ENCODE measurements at places on chromosomes 11 and 22.

GRCh38 chr22:48267681-48268080 is 1505.2 kb downstream of the TBC1D22A start:
- DNase-seq = no peak

DNA sequence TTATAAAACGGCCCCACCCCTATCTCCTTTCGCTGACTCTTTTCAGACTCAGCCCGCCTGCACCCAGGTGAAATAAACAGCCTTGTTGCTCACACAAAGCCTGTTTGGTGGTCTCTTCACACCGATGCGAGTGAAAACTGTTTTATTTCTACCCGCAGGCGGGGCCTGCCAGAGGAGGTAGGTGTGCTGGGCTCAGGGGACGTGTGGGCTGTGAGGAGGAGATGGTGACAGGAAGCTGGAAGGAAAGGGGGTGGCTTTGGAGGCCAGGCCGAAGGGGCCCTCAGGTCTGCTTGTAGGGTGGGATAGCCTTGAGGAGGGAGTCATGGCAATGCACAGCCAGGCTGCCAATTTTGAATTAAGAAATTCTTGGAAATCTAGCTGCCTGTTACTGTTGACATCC is 21.3 kb upstream of the KRTAP5-7 start:
- no peak for DNase-seq

- peak; percentile 49 for DNase-seq
These were observed 499.0 kb upstream of the CCDC179 start for GRCh38 chr11:23359297-23359696.

- no peak for DNase-seq
These were observed 15.3 kb upstream of the ACCSL start for GRCh38 chr11:44032299-44033085.

GRCh38 chr22:24810043-24810749 is 4.2 kb downstream of the SGSM1 start:
- no peak for DNase-seq

DNA sequence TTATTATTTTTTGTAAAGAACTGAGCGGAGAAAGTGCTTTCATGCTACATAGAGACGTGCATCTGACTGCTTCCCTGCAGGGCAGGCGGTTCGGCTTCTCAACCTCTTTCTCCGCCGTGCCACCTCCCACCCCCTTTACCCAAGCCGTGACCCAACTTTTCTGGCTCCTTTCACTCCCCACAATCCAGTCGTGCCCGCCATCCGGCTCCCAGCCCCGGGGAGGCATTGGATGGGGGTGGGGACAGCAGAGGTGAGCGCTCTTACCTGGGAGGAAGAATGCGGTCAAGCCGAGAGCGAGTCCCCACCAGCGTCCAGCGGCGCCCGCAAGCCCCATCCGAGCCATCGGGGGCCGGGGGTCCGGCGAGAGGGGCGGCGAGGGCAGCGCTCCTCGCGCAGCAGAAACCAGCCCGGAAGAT is 781 bp downstream of the NECTIN1 start:
- DNase-seq = no peak

DNA sequence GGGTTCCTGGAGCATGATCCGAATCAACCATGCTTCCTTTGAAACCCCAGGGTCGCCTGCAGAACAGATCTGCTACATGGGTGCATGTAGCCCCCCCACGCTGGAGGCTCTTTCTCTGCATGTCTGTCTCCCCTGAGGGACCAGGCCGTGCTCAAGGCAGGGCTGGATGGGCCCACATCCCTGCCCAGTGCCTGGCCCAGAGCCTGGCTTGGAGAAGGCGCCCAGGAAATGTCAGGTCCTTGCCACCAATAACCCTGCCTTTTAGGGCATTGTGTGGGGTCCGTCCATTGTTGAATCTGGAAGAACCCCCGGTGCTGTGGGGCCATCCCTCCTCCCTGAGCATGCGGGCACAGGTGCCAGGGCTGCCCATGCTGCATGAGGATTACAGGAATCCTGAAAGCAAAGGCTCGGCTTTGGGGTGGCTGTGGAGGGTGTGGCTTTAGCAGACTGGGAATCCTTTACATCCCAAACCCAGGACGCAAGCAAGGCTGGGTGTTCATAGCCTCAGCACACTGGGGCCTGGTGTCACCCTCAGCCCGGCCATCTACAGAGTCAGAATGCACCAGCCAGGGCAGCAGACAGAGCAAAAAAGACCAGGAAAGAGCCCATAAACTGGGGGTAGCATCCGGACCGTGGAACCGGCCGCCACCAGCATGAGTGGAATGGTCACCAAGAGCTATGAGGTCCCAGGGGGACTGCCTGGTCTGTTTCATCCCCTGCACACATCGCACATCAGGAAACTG is 48.2 kb downstream of the RTL6 start:
- DNase-seq = no peak

DNA sequence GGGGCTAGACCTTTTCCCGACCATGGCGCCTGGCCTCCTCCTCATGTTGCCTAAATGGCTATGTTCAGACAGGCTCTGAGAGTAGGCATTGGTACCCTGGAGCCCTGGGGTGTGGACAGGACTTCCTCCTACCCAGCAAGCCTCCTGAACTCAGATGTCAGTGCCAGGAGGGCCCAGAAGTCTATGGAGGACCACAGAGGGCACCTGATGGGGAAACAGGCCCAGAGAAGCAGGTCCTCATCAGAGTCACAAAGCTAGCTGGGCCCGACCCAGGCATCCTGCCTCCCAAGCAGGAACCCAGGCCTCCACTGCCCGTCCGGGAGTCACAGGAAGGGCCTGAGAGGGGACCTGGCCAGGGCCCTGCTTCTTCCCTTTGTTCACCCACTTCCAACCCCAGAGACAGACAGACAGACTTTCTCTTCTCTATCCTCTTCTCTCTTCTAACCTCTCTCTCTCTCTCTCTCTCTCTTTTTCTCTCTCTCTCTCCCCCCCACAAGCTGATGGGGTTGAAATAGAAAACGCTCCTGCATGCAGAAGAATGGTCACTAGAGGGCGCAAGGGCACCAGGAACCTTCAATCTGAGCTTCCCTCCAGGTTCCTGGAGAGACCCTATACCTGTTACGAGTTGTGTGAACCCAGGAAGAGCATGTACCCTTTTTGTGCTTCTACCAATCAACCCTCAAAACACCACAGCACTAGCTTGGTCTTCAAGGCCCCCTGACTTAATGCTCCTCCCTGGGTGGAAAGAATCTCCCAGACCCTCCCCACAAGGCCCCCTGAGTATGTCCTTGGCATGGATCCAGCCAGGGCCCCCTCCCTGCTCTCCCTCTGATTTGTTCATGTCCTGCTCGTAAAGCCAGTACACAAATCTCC is 27.1 kb downstream of the ARAP1 start:
- DNase-seq = peak; percentile 89

- no peak for DNase-seq
These were observed 22.0 kb downstream of the ATG13 start for GRCh38 chr11:46639197-46639839.

DNA sequence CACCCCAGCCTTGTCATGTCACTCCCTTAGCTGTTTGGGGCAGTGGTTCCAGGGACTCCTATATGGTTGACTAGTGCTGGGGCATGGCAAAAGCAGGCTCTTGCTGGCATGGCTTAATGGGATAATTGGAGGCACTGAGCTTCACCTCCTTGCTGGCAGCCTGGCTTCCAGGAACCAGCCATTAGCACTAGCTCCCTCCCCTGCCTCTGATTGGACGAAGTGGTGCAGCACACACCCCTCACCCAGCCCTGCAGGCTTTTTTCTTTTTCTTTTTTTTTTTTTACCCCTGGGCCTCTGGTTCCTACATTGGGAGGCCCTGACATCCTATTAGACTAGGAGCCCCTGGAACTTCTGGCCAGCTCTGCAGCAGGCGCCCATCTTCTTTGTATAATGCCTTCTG is 18.6 kb downstream of the PHLDB1 start:
- DNase-seq = no peak

GRCh38 chr22:43515902-43516301 is 104.1 kb downstream of the MPPED1 start:
- no peak for DNase-seq

DNA sequence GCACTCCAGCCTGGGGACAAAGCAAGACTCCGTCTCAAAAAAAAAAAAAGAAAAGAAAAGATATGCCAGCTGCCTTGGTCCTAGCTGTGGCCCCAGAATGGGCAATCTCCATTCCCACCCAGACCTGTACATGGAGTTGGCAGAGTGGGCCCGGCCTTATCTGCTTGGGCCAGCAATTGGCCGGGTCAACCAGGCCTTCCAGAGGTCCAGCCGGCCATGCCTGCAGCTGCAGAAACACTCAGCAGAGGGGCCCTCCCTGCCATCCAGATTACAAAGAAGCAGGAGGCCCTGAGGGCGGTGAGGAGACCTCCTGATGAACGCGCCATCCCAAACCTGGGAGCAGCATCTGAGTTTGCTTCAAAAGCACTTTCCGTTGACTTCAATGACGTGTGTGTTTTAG is 26.9 kb upstream of the ARFGAP3 start:
- DNase-seq = no peak

- no peak for DNase-seq
These were observed 32.5 kb upstream of the APLNR start for GRCh38 chr11:57269571-57270021.

- no peak for DNase-seq
These were observed 391.5 kb downstream of the SHANK2 start for GRCh38 chr11:70860888-70861287.

DNA sequence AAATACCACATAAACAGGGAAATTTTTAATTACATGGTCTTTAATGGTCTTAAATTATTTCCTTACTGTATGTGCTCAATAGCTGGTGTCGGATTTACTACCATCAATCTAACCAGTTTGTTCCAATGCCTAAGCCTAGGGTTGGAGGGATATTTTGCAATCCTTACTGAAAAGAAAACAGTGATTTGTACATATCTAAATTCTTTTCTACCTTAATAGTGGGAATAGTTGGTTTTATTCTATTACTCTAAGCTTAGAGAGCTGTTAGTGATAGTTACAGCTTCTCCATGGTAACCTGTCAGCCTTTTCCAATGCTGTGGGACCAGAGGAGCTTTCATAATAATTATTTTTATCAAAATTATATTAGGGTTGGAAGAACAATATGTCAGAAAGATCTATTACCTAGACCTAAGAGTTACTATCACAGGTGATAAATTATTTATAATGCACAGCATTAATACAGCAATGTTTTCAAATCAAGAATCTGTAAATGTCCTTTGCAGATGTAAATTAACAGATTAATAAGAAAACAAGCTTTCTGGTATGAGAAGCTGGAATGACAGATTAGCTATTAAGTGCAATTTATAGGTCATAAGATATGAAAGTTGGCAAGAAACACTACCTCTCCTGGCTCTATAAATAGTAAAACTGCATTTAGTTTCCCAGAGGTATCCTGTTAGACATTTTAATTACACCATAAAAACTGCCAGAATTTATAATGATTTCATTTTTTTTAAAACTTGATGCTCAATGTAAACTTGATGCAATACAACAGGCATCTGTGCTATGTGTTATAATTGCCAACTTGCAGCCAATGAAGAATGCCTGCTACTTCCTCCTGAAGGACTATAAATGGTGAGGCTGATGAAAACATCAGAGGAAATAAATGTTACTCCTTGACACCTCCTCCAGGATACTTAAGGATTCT is 262.0 kb upstream of the PITPNB start:
- no peak for DNase-seq

DNA sequence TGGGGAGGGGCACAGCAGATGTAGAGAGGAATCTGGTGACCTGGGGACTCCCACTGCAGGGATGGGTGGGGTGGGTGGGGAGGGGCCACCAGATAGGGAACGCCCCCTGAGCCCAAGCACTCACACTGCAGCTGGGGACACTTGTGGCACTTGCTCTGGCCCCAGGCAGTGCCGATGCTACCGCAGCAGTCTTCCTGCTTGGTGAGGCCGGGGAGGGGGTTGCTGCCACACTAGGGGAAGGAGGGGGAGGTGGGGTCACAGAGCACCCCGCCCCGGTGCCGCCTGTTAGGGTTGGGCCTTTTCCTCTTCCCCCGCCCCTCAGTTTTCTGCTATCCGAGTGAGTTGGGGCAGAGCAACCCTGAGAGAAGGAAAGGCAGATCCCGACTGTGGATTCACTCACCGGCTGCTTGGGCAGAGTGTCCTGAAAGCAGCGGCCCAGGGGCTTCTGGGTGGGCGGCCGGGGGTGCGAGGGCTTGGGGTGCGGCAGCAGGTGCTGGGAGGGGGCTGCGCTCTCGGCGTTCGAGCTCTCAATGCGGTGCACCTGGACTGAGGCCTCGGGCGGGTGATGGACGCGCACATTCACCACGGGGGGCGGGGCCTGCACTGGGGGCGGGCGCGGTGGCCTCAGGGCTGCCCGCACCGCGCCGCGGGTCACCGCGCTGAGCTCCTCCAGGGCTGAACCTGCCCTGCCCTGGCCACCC is 4.7 kb downstream of the LTBP3 start:
- no peak for DNase-seq

- no peak for DNase-seq
These were observed 5.0 kb downstream of the NAGA start for GRCh38 chr22:42065438-42066125.

- no peak for DNase-seq
These were observed 32.1 kb upstream of the DRD2 start for GRCh38 chr11:113507341-113507740.

DNA sequence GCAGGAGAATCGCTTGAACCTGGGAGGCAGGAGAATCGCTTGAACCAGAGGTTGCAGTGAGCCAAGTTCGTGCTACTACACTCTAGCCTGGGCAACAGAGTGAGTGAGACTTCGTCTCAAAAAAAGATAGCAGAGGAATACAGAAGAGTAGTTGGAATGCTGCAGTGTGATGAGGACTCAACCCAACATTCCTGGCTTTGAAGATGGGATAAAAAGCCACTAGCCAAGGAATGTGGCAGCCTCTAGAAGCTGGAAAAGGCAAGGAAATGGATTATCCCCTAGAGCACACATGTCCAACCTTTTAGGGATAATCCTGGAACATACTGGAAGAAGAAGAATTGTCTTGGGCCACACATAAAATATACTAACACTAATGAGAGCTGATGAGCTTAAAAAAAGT is 13.9 kb downstream of the SLC25A17 start:
- DNase-seq = no peak

GRCh38 chr11:64186492-64187165 is 658 bp downstream of the STIP1 start:
- no peak for DNase-seq

DNA sequence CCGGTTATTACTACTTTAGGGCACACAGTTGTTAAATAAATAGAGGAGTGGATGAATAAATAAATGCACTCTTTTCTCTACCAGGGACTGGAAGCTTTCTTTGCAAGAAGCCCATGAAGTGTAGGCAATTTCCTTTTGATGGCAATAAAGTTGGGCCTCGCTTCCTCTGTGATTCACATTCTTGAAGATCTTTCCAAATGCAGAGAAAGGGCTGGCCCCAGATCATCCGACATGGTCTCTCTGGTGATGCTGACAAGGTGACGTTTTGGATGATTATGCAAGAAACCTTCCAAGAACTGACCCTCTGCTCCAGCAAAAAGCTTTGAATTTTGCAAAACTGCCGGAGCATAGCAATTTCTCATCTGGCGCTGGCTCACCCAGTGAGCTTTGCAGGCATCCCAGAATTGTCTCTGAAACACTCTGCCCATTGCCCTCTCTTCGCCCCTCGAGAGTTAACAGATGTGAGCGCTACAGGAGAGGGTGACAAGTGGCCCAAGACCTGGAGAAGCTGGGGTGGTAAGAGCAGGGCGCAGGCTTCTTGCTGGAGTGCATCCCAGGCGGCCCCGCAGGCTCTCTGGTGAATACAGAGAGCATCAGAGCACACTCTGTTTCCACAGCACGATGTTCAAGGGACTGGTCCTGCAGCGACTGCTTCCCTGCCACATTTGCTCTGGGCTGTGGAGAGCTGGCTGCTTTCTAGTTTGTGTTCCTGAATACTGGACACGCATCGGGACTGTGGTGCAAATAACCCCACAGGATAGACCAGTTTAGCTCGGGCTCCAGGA is 11.5 kb upstream of the IFT27 start:
- no peak for DNase-seq

Measured in muscle of arm (tissue), 14 donors.